Non-pigmented ciliary epithelial cell (primary cell): ENCODE measurements at places on chromosomes 7 and 10.

- no peak for DNase-seq
Measured at GRCh38 chr10:102375250-102375649, 20.3 kb upstream of the NFKB2 start.

DNA sequence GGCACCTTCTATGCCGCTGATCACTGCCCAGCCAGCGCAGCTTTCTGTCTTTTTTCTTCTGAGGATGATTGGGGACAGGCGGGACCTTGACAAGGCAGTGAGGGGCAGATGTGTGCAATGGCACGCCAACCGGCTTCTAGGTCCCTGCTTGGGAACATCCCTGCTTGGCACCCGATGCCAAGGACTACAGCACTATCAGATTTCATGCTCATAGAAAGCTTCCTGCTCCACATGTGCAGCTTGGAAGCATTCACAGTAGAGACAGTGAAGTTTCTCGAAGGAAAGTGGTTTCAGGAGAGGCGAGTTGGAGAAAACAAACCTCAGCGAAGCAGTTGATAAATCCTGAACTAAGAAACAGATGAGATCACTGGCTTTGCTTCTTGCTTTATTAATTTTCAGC, 267.5 kb upstream of the HABP2 start:
- no peak for DNase-seq

DNA sequence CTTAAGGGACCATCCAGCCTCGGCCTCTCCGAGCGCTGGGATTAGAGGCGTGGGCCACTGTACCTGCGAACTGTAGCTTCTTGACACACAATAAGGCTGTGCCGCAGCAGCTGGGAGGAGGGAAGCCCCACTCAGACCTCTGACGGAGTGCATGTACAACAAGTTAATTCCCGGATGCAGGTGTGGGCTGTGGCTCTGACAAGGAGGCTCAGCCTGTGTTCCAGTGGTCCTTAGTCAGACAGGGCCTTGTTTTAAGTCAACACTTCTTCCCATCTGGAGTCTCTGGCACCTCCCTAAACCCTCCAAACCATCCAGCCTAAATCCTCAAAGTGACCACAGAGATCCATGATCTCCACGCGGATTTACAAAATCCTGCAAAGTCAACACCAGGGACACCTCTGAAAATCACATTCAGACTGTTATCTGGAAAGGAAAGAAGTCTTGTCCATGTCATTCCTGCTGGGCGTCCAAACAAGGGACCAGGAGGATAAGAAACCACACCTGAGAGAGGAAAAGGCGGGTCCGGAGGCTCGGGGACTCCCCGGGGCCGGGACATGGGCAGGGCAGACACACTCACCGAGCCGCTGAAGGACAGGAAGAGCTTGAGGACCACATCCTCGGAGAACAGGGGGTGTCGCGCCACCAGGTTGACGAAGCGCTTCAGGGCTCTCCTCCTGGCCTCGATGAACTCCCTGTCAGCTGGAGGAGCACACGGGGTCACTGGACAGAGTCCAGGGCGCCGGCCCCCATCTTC, 29.4 kb downstream of the NUDT1 start:
- no peak for DNase-seq

GRCh38 chr7:139431010-139431409, 52.5 kb downstream of the KLRG2 start:
- no peak for DNase-seq

- no peak for DNase-seq
Measured at GRCh38 chr7:69780379-69780778, 182.1 kb downstream of the AUTS2 start.

- no peak for DNase-seq
Measured at GRCh38 chr7:80940539-80941207, 21.8 kb upstream of the SEMA3C start.

GRCh38 chr7:116337800-116338199, 127.5 kb downstream of the TES start:
- DNase-seq = no peak

DNA sequence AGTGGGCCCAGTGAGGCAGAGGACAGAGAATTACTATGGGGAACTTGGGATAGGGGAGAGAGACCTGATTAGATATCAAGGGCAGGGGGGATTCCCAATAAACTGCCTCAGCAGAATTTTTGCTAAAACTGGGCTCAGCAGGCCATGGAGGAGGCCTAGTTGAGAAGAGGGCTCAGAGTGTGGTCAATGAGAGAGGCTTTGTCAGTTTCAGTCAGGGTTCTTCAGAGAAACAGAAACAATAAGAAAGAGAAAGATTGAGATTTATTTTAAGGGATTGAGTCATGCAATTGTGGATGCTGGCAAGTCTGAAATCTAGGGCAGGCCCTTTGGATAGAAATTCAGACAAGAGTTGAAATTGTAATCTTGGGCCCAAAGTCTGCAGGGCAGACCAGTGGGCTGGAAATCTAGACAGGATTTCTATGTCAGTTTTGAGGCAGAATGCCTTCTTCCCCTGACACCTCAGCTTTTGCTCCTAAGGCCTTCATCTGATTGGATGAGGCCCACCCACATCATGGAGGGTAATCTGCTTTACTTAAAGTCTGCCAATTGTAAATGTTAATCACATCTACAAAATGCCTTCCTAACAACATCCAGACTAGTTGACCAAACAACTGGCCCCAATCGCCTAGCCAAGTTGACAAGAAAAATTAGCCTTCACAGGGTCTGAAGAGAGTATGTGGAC, 33.5 kb upstream of the CCSER2 start:
- no peak for DNase-seq

GRCh38 chr10:93346108-93346507, 136.0 kb downstream of the MYOF start:
- no peak for DNase-seq

- DNase-seq = no peak
Measured at GRCh38 chr7:36316319-36316718, 73.3 kb upstream of the ANLN start.

GRCh38 chr10:108562105-108562504, 1361.2 kb downstream of the XPNPEP1 start:
- no peak for DNase-seq

DNA sequence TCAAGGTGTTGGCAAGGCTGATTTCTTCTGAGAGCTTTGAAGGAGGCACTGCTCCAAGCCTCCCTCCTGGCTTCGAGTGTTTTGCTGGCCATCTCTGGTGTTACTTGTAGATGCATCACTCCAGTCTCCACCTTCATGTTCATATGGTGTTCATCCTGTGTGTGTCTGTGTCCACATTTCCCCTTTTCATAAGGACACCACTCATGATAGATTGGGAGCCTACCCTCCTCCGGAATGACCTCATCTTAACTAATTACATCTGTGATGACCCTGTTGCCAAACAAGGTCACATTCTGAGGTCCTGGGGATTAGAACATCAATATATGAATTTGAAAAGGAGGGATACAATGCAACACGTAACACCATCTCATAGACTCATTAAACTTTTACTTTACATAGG, 119.0 kb downstream of the CREB5 start:
- no peak for DNase-seq

GRCh38 chr7:6398943-6399342, 48.8 kb downstream of the DAGLB start:
- no peak for DNase-seq

DNA sequence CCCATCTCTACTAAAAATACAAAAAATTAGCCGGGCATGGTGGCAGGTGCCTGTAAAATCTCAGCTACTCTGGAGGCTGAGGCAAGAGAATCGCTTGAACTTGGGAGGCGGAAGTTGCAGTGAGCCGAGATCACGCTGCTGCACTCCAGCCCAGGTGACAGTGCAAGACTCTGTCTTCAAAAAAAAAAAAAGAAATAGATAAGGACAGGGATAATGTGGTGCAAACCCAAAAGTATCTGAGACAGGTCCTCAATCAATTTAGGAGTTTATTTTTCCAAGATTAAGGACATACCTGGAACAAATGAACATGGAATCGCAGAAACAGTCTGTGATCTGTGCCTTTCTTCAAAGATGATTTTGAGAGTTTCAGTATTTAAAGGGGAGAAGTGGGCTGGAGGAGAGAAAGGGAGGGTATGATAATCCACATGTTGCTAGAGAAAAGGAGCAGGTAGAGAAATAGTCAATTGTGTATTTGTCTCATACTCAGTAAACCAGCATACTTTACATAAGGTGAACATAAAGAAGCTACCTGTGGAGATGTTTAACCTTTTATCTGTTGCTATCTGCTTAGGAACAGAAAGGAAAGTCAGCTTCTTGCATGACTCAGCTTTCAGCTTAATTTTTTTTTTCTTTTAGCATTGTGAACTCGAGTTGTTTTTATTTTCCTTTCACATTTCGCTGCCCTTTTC, 4.9 kb upstream of the MTPN start:
- DNase-seq = no peak

DNA sequence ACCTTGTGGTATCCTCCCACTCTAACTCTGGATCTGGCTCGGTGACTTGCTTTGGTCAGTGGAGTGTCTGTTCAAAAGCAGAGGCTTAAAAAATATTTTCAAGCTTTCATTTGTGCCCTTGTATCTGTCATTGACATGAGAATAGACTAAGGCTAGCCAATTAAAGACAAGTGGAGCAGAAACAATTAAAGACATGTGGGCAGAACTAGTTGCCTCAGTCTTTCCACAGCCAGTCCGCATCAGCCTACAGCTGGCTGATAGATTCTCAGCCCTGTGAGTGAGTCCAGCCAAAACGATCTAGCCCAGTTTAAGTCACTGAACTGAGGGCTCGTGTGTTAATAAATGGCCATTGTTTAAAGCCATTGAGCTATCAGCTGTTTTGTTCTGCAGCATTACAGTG, 185.2 kb upstream of the DGKB start:
- DNase-seq = no peak

DNA sequence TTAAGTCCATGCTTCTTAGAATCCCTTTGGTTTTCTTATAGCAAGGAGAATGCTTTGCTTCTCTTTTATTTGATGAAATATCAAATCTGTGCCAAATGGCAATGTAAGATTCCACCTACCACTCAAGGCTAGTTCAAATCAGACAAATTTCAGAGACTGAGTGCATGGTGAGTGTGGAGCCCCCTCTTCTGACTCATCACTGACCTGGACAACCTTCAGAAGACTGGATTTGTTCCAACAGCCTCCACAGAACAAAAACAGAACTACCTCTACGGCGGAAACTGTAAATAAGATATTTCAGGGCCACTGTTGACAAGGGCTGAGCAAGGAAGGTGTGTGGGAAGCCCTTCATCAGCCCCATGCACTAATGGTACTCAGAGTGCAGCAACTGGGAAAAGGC, 21.1 kb downstream of the NCAPG2 start:
- DNase-seq = no peak

- no peak for DNase-seq
Measured at GRCh38 chr10:117350909-117351308, 24.3 kb downstream of the PDZD8 start.

GRCh38 chr7:102042016-102042656, 224.7 kb downstream of the CUX1 start:
- DNase-seq = peak; percentile 57

DNA sequence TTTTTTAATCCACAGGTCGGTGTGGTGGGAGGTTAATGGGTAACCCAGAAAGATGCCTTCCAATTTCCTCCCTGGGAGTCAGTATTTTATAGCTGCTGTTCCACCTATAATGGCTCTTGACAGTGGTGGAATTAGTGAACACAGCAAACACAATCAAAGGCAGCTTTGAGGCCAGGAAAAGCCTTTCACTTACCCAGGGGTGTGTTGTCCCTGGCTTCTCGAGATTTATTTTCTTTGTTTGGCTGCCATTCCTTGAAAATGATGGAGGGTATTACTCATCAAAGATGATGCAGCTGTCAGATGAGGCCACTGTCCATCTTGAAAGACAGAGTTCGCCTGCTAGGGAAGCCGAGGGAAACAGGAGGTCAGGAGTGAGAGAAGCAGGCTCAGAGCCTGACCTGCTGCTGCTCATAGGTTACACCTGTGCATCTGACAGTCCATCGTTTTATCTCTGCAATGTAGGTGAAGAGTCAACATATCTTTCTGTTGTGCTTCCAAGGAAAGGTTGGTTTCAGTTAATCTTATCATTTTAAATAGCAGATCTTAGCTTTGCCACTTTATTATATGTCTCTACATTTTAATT, 221.6 kb downstream of the XPNPEP1 start:
- no peak for DNase-seq

GRCh38 chr7:88586219-88586618, 173.3 kb upstream of the ZNF804B start:
- no peak for DNase-seq

DNA sequence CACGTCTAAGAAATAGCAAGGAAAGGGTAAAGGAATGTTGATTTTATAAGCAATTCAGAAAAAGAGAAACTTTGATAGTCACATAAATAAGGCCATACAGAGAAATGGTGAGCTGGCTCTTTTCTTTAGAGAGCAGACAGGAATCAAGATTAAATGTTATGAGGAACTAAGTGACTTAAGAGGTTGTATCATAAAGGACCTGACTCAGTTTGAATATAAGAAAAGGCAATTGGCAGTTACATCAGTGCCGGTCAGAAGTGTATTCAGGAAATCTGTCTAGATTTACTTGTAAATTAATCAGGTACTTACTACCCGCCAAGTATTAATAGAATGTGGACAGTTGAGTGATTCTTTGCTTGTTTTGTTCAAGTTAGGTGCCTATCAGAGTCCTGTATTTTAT, 2.1 kb downstream of the MRPL32 start:
- DNase-seq = no peak

DNA sequence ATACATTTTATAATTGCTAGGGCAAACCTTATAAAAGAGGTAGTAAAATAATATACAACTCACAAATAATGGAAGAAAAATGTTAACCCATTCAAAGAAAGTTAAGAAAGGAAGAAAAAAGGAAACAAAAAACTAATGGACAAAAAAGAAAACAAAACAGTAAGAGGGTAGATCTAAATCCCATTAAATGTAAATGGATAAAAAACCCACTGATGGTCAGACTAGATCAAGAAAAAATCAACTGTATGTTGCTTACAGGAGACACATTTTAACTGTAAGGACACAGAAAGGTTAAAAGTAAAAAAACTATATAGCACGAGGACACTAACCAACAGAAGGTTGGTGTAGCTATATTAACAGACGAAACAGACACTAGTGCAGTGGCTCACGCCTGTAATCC, 18.0 kb downstream of the FOXL3 start:
- DNase-seq = no peak

GRCh38 chr10:32005050-32005449, 51.2 kb downstream of the KIF5B start:
- DNase-seq = no peak

GRCh38 chr7:158824028-158824427, 5.3 kb downstream of the ESYT2 start:
- no peak for DNase-seq

GRCh38 chr10:88853155-88853881, 1.7 kb upstream of the ANKRD22 start:
- DNase-seq = no peak

- DNase-seq = no peak
Measured at GRCh38 chr10:25023278-25023677, 6.9 kb downstream of the THNSL1 start.

- no peak for DNase-seq
Measured at GRCh38 chr10:89092439-89092838, 101.8 kb downstream of the FAS start.

GRCh38 chr7:91436655-91437054, 172.4 kb downstream of the FZD1 start:
- DNase-seq = no peak

GRCh38 chr10:34275626-34276130, 539.4 kb downstream of the PARD3 start:
- no peak for DNase-seq
